ENCODE measurements at places on chromosomes 13 and 19.

DNA sequence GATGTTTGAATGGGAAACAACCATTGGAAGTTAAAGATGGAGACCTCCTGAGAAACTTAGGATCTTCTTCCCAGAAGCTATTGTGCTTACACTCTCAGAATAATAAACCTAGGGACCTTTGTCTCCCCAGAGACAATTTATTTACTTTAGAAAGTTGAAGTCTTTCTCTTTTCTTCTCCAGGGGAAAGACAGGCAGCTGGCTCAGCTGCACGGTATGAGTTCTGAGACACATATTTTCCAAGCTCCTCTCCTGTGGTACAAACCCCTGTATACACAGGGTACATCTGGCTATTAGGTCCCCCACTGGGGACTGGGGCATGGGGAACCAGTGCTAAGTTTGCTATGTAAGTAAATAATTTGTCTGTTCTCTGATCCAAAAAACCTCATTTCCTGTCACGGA lies 67.5 kb upstream of the POSTN start:
- no peak for DNase-seq

DNA sequence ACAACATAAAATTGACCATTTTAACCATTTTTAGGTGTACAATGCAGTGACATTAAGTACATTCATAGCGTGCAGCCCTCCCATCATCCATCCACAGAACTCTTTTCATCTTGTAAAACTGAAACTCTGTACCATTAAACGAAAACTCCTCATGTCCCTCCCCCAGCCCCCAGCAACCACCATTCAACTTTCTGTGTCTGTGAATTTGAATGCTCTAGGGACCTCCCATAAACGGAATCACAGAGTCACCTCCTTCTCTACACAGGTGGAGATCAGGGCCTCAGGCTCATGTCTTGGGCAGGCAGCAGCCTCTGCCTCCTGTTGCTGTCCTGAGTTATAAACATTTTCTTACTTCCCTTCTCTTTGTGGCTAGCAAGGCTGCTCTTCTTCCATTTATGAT lies 7.3 kb upstream of the CCNE1 start:
- no peak for DNase-seq

DNA sequence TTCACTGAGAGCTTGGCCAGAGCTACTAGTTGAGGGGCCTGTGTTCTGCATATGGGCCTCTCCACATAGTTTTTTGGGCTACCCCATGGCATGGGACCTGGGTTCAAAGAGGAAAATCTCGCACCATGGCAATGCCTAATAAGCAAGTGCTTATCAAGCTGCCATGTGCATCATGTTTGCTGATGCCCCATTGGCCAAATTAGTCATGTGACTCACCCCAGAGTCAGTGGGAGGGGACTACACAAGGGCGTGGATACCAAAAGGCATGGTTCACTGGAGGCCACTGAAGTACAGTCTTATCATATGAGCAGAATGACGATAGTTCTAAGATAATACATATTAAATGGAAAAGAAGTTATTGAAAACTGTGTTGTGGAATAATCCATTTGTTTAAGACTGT lies 214.8 kb downstream of the LMO7 start:
- DNase-seq: no peak

GRCh38 chr19:54572696-54573311 lies 786 bp upstream of the LILRA2 start:
- DNase-seq: no peak

GRCh38 chr19:17797424-17798201 lies 2.7 kb downstream of the B3GNT3 start:
- no peak for DNase-seq

- no peak for DNase-seq
These were observed 34.1 kb upstream of the GAS6 start for GRCh38 chr13:113897966-113898365.

- DNase-seq: no peak
These were observed 23.5 kb upstream of the DCLK1 start for GRCh38 chr13:36154567-36155291.

- DNase-seq: no peak
These were observed 55.5 kb downstream of the MYH14 start for GRCh38 chr19:50258918-50259372.

DNA sequence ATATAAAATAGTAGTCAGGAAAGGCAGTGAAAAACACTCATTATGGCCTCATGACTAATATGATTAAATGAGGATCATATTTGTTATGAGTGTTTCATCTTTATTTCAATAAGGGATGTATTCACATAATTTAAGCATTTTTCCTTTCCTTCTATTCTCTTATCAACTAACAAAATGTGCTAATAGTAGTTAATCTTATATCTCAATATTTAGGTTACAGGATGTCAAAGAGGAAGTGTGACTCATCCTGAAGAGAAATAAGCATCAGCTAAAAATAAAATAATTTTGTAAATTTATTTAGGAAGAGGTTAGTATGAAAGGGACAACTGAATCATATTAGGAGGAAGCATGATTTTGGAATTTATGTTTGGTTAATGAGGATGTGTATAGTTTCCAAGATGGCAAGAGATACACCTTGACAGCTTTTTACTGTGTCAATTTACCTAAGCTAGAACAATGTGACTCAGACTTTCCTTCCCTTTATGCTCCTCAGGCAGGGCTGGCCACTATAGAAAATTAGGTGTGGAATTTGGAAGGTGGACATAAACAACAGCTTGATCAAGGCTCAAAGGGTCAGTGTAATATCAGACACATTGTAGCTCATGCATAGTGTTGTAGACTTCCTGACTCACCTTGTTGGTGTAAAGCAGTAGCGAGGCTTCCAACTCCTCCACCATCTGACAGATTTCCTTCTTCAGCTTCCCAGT lies 172.7 kb downstream of the SLITRK1 start:
- no peak for DNase-seq

DNA sequence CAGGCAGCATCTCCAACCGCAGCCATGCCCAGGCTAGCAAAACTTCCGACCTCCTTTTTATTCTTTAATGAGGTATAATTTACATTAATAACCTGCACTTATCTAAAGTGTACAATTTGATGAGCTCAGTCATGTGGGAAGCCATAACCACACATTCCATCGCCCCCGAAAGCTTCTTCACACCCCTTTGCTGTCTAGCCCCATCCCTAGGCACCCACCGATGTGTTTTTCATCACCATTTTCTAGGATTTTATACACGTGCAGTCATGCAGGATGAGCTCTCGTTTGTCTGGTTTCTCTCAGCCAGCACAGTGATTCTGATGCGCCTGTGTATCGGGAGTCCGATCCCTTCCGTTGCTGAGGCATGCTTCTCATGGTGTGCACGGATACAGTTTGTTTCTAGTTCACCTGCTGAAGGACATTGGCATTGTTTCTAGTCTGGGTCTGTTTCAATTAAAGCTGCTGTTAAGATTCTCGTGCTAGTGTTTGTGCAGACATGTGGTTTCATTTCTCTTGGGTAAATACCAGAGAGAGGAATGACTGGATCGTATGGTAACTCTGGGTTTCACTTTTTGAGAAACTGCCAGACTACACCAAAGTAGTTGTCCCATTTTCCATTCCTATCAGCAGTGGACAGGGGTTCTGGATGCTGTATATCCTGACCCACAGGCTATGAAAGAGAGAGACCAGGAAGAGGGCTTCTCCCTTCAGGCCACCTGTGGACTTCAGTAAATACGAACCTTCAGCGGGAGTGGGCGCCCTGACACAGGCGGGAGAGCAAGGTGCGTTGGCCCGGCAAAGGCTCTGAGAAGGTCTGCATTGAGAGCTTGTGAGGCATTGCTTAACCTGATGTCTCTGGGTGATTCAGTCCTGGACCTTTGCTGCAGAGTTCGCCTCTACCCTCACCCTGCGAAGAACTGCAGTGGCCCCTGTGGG lies 4.9 kb downstream of the AP1M1 start:
- DNase-seq: no peak

DNA sequence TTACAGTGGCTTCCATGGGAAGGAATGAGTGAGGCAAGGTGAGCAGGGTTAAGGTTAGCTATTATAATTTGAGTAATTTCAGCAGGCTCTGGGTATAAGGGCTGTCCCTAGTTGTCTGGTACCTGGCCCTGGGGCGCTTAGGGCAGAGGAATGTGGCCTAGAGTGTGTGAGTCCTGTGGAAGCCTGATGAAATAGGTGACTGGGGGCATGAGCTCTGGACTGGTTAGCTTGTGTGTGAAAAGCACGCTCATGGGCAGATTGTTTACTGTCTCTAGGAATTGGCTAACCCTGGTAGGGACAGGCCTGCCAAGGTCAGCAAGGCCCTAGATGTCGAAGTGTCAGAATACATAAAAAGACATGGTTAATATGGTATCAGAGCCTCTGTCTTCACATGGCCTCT lies 42.5 kb downstream of the SPRYD7 start:
- DNase-seq: no peak

DNA sequence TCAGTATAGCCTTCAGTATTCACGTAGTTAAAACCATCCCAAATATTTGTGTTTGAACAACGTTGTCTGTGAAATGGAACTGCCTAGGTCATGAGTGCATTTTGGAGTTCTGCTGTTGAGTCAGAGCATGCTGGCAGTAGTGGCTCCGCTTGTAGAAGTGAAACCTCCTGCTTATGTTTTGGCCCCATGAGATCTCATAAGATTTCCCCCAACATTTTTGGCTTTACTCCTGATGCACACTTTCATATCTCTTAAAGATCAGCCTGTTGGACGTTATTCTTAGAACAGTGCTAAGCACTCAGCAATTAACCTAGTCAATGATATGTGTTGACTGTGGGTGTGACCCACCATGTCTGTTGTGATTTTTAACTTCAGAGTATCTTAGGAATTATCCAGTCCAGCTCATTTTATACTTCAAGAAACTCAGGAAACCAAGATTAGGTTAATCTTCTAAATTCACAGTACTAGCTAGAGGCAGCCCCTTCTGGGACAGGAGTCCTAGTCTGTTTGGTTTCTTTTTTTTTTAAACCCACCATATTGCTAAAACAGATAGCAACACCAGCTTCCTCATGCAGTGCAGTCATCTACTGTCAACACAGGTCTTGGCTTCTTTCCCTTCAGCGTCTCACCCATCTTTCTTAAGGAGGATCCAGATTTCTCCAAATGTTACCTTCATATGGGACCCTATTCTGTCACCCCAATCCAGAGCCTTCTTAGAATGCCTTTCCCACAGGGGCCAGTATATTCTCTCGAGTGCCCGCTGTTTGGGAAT lies 26.2 kb downstream of the RAP2A start:
- no peak for DNase-seq

DNA sequence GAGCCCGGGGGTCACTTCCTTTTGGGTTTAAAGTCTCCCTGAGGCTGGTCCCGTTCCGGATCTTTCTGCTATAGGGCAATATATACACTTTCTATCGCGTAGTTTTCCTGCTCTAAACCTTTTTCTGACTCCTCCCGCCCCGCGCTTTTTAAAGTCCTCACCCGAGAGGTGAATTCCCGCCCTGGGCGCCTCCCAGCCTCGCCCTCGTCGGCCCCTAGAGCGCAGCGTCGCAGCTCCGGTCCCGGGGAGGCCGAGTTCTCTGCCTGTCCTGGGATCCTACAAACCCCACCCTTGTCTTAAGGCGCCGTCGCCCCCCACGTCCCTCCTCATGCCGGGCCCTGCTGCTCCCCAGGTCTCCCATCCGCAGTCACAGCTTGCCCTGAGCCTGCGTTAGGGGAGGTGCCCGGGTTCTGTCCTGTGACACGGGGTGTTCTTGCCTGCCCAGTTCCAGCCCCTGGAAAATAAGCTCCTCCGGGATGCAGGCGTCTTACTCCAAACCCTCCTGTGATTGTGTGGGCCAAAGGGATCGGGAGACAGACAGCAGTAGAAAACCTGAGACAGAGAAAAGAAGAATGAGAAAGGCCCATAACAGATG lies 491 bp downstream of the ZNF525 start:
- DNase-seq: peak; percentile 26

DNA sequence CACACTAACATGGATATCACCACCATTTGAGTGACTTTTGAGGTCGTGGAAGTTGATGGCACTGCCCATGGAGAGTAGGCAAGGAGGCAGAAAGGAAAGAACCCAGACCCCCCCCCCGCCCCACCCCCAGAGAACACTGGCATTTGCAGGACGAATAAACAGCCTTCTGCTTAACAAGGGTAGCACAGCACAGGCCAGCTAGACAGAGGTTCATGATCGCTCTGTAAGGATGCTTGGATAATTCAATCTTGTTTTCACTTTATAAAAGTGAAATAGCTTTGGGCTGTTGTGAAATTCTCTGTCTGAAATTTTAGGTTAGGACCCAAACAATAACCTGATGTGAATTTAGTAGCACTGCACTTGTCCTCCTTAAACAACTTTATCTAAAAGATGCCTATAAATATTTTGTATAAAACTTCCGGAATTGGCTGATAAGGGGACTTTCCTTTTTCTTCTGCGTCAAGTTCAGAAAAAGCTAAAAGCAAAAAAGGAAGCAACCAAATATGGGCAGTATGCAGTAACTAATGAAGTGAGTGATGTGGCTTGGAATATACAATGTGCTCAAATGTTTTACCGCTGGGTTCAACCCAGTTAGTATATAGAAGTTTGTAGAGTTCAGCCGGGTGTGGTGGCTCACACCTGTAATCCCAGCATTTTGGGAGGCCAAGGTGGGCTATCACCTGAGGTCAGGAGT lies 163.7 kb downstream of the SHISA2 start:
- no peak for DNase-seq

GRCh38 chr19:45693106-45693788 lies 781 bp downstream of the QPCTL start:
- peak; percentile 58 for DNase-seq

DNA sequence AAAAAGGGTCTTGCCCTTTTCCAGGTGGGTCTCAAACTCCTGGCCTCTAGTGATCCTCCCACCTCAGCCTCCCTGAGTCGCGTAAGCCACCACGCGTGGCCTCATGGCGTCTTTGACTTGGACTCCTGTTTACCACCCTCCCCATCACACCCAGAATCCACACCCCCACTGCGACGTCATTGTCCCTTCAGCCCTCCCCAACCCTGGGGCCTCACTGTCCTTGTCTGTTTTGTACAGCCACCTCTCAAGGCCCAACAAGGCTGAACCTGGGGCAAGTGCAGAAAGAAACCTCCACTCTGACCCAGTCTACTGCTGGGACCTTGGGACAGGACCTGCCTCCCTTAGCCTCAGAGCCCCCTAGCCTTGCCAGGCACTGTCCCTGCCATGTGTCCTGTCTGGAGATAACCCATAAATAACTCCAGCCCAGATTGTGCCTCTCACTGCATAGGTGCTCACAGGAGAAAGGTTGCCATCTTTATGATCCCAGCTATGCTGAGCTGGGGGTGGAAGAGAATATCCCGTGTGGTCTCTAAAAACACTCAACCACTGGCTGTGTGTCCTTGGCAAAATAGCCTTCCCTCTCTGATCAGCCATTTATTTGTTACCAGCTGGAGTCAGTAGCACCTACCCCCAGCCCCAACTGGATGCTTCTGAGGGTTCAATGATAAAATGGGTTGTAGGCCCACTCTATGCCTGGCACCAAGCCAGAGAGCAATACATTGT lies 1.8 kb upstream of the IFI30 start:
- no peak for DNase-seq
